Stromal cell of bone marrow (primary cell): ENCODE measurements at places on chromosomes 3 and 15.

DNA sequence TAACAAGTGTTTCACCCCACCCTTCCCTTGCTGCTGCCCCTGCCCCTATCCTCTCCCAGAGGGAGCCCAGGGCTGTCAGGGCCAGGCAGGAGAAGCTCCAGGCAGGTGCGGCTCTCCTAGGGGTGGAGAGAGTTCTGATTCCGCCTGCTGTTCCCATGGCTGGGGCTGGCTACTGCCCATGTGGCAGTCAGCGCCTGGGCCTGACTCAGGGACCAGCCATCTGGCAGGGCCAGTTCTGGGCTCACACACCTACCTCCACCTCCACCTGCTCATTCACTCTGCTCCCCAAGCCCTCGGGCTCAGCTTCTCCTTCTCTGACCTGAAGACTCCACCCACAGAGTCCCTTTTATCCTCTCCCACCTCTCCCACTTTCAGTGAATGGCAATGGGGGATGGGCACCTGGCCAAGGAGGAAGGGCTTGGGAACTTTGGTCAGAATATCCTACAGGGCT is 23.4 kb downstream of the AMOTL2 start:
- no peak for DNase-seq

DNA sequence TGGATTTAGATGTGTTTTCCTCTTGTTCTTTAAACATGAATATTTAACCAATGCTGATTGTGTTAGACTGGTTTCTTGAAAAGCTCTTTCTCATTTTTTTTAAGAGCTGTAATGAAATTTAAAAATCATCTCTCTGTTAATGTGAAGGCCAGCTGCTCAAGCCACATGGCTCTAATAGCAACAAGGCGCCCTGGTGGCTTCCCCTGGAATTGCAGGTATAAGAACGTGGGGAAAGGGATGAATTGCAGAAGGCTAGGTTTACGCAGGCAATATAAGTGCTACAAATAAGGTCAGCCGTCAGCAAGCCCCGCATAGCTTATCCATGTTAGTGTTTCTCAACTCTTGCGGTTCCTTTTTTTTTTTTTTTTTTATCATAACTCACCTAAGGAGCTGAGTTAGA is 108.5 kb downstream of the SAMMSON start:
- no peak for DNase-seq

- DNase-seq = no peak
Measured at GRCh38 chr3:140530603-140531002, 147.3 kb upstream of the TRIM42 start.

- DNase-seq = no peak
Measured at GRCh38 chr3:141663993-141664392, 74.1 kb upstream of the RNF7 start.

DNA sequence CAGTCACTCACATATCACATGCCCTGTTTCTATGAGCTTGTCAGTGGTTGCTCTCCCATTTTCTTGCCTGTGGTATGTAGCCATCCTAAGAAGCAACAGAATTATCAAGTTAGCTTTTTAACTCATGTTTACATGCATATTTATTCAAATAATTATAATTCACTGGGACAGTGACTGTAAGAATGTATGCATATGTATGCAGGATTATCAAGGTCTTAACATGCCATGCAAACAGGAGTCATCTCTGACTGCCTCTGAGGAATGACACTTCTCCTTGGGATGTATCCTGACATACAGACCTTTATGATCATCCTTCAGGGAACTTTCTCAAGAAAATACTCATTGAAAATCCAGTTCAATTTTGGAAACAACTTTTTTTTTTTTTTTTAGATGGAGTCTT is 240.9 kb downstream of the CPNE4 start:
- DNase-seq = no peak

DNA sequence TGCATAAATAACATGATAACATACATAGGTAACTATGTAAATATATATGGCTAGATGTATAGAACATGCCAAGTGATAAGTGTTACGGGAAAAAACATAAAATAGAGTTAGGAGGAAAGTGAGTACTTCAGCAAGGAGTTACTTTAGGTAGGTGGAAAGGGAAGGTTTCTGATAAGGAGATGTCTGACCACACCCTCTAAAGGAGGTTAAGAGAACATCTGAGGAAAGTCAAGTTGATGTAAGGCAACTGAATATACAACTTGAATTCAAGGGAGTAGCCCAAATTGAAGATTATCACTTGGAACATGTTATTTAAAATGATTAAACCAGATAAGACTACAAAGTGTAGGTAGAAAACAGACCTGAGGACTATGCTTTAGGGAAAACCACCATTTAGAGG is 13.8 kb downstream of the PIERCE2 start:
- DNase-seq = no peak

DNA sequence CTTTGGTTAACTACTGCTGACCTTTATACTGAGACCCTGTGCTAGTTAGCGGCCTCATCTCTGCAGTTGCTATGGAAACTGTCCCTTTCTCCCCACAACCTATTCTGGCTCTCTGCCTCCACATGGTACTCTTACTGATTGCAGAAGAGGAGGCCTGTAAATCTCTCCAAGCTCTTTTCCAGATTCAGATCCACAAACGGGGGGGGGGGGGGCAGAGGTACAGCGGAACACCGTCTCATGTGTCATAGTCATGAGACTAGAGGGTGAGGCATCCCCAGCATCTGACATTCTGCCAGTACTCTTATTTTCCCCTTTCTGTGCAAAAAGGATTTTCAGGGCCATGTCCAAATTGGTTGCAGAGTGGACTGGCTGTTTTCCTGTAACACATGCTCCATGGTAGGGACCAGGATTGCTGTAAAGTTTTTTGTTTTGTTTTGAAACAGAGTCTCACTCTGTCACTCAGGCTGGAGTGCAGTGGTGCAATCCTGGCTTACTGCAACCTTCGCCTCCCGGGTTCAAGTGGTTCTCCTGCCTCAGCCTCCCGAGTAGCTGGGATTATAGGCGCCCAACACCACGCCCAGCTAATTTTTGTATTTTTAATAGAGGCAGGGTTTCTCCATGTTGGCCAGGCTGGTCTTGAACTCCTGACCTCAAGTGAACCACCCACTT is 8.3 kb upstream of the MAP1A start:
- peak; percentile 80 for DNase-seq

DNA sequence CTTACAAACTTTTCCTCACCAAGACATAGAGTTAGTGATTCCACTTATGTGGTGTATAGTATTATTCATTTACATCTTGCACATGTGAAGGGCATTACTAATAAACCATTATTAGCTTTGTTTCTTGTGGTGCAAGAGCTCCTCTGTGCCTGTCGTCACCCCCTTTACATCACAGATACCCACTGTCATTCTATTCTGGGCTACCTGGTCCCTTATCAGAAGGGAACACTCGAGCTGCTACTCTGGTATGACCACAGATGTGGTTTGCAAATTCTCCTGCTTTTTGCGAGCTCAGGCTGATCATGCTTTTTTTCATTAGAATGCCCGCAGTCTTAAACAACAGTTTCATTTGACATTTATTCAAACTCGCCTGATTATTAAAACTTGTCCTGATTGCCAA is 13.9 kb upstream of the SENP2 start:
- no peak for DNase-seq

DNA sequence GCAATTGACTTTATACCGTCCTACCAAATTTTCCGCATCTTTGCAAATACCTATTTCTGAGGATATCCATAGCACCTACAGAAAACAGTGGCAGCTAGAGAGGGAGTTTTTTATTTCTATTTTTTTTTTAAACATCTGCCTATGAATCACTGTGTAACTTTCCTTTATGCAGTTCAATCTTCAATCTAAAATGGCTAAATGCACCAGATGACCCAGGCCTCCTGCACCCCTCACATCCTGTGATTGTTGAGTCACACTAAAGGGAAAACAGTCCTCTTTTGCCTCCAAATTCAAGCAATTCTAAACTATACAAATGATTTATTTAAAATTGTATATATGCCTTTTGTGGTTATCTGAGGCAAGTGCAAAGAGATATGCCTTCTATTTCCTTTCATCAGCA is 20.1 kb upstream of the BCL6 start:
- DNase-seq = peak; percentile 71

DNA sequence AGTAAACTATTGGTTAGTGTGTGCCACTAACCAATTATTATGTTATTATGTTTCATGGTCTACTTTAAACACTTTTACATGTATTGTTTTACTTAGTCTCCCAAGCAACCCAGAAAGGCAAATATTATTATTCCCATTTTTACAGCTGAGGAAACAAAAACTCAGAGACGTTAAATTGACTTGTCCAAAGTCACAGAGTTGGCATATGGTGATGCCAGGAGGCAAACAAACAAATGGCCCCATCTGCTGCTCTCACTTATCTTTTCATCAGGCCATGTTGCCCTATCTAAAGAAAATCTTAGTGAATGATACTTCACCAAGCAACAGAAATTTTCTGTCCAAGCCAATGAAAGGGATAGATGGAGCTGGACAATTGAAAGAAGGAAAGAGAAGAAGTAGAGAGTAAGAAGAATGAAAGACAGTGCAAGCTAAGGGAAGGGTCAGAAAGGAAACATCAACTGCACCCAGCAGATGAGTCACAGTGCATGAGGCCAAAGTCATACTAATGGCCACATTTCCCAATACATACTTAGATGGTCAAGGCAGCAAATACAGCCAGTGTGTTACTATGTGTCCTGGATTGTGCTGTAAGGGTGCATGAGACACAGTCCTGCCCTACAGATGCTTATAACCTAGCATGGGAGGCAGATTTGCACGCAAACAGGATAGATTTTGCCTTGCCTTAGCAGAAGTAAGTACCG is 266.9 kb downstream of the KCNMB2 start:
- peak; percentile 35 for DNase-seq

DNA sequence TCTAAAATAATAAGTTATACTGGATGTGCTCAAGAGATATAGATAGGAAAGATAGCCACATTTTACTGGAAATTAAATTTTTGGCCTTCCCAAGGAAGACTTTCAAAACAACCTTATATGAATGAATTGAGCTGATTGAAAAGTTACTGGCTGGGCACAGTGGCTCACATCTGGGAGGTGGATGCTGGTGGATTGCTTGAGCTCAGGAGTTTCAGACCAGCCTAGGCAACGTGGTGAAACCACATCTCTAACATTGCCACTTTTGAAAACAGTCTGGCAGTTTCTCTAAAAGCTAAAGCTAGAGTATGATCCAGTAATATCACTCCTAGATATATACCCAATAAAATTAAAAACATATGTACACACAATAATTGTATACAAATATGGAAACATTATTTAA is 231.4 kb upstream of the POU1F1 start:
- no peak for DNase-seq
